ENCODE measurements at places on chromosomes 1 and 21. TPM values are rescaled to one million over a fixed set of nuclear protein-coding genes. Genes with fewer than 3 reads are reported as not detected.

DNA sequence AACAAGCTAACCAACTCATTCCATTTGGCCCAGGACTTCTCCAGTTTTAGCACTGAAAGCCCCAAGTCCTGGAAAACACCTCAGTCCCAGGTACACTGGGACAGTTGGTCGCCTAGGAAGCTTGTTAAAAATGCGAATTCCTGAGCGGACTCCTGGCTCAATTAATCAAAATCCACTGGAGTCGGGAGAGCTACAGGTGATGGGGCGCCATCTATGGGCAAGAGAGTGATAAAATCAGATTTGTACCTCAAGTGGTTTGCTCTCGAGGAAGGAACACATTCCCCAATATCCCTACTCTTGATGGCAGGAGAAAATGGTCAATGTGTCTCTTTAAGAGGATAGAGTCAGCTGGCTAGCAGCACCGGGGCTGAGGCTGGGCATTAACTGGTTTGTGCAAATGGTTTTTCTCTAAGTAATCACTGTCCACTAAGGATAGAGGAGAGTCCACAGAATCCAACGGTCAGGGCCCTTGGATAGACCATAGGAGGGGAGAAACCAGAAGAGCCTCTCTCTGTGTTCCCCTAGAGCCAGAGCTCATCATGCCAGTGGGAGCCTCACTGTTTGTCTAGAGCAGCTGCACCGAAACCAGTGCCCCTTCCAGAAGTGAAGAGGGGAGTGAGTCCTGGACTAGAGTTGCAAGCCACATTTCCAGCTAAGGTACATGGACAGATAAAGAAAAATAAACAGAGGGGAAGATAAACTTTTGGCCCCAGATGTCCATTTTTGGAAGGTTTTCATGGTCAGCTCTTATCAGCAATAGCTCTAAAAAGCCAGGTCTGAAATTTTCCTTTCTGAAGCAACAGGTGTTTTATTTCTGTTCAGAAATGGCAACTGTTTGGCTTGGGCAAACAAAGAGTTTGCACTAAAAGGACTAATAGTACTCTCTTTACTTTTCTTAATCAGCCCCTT, 148.5 kb downstream of the TENT5C start:
- DNase-seq = peak; percentile 73

Gene DNALI1
- total RNA-seq = not detected

Gene OR2T35
- total RNA-seq = 0.30 TPM

Gene MCOLN2
- total RNA-seq = 25.8 TPM

Data from B cell (primary cell).